Stimulated activated CD8-positive, alpha-beta memory T cell treated with anti-CD3 and anti-CD28 coated beads, Interleukin-12 subunit alpha, Interleukin-12 subunit beta, amount 100 ng/mL, for 1 hour (primary cell): ENCODE measurements at places on chromosomes 6 and 20.

DNA sequence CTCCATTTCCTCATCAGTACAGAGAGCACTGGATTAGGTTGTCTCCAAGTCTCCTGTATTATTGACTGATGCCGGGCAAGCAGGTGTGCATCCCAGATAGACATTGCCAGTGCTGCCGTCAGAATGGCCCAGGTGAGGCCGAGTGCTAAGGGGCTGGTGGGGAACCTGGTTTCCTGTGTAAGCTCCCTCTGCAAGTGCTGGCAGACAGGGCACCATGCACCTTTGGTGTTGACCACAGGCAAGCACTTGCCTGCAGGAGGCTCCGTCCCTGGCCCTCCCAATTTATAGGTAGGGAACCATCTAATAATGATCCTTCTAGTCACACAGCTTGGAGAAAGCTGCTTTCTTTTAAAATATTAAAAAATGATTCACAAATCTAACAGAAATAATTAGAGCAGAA, 747 bp downstream of the GABRR1 start:
- DNase-seq = no peak

- no peak for DNase-seq
Observed at GRCh38 chr6:3616565-3617176, 134.8 kb downstream of the PXDC1 start.

GRCh38 chr6:22825210-22825609, 255.8 kb downstream of the HDGFL1 start:
- no peak for DNase-seq

GRCh38 chr6:12238219-12238618, 51.9 kb upstream of the EDN1 start:
- no peak for DNase-seq

DNA sequence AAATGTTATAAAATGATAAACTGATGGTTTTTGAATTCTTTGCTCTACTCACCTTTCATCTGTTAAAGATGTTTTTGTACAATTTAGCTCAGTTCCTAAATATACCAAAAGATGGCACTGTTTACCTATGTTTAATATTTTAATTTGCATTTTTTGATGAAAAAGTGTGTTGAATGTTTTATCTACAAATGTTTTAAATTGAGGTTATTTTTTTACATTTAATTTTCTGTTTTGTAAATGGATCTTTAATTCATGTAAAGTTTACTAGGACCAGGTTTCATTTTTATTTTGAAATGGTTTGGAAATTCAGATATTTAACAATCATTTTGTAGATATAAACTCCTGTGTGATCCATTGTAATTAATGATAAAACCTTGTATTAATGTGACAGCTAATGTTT, 30.0 kb downstream of the CDKAL1 start:
- DNase-seq = no peak

DNA sequence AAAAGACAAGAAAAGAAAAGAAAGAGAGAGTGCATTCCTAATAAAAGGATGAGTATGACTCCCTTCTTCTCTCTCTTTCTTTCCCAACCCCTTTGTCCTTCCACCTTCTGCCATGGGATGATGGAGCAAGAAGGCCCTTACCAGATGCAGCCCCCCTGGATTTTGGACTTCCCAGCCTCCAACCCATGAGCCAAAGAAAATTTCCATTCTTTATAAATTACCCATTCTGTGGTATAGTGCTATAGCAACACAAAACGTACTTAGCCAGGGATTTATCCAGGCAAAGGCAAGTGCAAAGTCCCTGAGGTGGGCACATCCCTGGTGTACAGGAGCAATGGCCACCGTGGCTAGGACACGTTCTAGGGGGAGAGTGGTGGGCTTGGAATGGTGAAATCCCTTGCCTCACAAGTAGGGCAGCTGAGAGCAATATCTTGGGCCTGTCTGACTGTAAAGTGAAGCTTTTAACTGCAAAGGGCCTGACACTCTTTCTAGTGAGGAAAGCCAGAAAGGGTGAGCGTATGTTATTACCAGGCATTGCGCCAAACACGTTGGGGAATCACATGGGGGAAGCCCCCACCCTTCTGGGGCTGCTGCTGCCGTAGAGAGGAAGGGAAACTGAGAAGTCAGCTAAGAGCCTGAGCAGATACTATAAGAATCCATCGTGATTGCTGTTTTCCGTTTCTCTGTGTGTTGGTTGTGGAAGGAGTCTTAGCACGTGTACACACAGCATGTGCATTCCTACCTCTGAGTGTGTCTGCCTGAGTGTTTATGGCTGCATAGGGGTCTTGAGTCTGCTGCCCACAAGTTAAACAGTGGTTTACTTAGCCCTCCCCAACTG, 50.7 kb upstream of the SIRPA start:
- no peak for DNase-seq

DNA sequence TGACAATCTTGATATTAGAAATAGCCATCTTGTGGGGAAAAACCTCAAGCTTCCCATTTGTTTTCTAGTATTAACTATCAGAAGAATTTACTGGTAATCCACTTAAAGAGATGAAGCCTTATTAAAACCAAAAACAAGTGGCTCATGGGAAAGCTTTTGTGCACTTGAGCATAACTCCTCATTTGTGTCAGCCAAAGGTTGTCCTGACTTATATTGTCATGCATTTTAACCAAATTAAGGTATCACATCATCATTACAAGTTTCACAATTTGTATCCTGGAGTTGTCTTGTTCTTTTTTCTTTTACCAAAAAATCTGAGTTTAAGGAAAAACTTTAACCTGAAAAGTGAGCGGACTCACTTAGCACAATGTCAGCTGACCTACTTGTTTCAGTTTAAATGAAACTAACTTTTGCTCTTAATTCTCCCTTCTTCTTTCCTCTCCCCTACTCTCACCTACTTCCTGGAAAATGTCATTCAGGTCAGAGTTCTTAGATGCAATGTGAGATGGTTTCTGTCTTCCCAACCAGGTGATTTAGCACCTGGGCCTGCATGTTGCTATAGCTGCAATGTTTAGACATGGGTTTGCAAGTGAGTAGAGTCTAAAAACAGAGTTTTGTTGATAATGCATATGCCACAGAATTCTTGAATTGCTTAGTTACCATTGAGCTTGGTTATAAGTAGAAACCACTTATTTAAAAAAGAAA, 82.8 kb downstream of the TNFAIP3 start:
- DNase-seq = no peak
